ENCODE measurements at places on chromosomes 7 and 10.

- DNase-seq: no peak
These were observed 117.2 kb downstream of the CLEC2L start for GRCh38 chr7:139640681-139641080.

GRCh38 chr10:123518765-123519164 lies 147.4 kb upstream of the GPR26 start:
- DNase-seq: no peak

- DNase-seq: no peak
These were observed 13.0 kb upstream of the SP4 start for GRCh38 chr7:21414795-21415393.

DNA sequence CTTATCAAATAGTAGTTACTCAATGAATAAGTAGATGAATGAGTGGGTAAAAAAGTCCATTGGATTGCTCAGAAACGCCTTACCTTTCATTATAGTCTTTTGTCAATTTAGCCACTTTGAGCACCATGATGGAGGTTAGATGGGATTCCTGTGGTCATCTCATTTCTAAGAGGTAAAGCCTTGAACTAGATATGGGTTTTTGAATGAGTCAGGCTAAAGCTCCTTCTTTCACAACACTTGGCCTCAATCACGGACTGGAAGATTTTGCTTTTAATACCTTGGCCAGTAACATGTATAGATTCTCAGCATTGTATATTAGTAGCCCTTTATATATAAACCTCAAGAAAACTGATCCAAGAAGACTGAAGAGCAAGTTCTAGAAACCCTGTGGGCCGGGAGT lies 99.7 kb upstream of the CCDC6 start:
- no peak for DNase-seq

GRCh38 chr7:17696422-17696821 lies 243.9 kb downstream of the SNX13 start:
- DNase-seq: no peak

DNA sequence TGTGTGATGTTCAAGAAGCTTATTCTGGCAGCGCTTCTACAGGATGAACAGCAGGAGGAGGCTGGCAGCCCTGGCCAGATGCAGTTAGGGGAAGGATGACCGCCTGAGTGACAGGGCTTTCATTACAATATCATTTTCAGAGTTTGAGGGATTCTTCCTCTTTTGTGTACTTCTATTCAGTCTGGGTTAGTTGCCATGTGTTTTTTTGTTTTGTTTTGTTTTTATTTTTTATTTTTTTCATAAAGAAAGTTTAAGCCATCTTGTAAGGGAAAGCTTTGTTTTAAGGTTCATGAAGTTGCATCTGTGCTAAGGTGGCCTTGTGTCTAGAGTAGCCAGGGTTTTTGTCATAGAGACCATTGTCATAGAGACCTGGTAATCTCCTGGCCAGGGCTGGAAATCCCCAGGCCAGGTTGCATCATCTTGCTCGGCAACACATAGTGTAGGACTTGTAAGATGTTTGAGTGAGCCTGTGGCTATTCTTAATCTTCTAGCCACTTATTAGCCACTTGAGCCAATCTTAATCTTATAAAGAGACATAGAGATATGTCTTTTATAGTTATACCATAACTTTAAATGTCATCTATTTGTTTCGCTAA lies 230.5 kb upstream of the TMEM229A start:
- no peak for DNase-seq
